ENCODE measurements at places on chromosomes 16 and 17.

DNA sequence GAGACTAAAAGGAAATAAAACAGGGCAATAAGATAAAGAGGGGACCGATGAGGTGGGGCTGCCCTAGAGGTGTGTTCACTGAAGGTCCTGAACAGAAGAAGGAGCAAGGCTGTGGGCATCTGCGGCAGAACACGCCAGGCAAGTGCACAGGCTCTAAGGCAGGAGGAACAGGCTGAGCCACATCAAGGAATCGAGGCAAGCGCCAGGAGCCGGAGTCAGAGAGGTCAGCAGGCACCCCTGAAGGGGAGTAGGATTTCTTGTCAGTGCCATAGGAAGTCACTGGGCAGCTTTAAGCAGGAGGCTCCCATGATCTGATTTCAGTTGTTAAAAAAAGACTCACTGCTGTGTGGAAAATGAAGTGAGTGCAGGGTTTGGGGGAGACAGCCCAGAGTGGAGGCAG, 186.5 kb downstream of the KATNIP start:
- DNase-seq, result no peak

DNA sequence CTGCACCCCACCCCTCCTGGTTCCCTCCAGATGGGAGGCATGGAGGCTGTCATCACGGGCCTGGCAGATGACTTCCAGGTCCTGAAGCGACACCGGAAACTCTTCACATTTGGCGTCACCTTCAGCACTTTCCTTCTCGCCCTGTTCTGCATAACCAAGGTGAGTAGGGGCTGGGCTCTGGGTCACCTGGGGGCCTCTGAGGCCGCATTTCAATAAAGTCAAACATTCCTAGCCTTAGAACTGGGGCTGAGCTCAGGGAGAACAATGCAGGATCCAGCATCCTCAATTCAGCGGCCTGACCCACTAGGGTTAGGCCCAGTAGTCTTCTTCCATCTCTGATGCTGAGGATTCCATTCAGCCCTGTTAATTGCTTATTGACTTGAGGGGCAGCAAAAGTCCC, 42.1 kb downstream of the SLC6A2 start:
- no peak for DNase-seq

DNA sequence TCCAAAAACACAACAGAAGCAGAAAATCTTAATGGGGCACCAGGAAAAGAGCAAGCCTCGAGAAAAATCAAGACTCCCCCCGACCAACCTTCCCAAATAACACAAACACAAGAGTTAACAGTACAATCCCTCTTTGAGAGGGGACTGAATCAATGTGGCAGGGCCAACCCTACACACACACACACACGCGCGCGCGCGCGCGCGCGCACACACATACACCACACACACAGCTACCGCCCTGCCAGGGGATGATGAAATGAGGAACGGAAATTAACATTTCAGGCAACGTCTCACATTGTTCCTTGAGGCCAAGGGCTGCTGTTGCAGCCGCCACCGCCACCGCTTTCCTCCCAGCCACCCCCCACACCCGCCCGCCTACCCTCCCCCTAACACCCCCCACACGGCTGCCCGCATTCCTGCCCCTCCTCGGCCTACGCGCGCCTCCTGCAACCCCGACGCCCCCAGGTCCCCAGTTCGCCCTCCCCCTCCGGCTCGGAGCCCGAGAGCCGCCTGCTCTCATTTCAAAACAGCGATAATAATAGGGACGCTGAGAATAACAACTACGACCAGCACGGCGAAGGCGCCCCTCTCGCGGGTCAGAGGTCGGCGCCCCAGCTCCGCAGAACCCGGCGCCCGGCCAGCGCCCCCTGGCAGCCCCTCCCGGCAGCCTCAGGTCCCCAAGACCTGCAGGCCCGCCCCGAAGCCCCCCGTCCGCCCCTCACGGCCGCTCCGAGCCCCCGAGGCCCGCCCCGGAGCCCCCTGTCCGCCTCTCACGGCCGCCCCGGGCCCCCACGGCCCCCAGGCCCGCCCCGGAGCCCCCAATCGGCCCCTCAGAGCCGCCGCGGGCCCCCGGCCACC, 1.1 kb downstream of the ANKRD11 start:
- DNase-seq, result no peak

DNA sequence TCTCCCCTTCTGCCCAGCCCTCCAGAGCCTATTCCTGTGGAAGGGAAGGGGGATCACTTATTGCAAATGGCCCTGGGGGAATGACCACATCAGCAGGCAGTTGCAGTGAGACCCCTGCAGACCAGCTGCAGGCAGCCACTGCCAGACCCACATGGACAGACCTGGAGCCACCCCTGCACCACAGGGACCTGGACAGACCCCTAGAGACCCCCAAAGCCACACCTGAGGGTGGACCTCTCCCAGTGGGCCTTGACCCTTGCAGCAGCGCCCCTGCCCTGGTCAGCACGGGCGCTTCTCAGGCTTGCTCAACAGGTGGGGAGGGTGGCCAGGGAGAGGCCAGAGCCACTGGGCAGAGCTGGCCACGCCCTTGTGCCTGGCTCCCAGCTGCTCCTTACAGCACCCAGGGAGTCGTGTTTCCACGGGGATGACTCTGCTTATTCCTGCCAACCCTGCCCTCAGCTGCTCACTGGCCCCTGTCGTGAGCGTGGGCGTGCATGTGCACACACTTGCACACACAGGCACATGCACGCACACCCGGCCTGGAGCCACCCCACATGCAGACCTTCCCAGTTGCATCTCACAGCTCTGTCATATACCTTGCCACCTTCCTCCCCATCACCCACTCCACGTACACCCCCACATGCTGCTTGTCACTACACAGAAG, 1.3 kb upstream of the SCN4A start:
- no peak for DNase-seq

- no peak for DNase-seq
These were observed 250.8 kb downstream of the STX8 start for GRCh38 chr17:9324864-9325263.

- DNase-seq, result no peak
These were observed 36.5 kb upstream of the C17orf78 start for GRCh38 chr17:37339321-37339720.
